GM12892 (cell line): ENCODE measurements at places on chromosomes 1 and 21.

DNA sequence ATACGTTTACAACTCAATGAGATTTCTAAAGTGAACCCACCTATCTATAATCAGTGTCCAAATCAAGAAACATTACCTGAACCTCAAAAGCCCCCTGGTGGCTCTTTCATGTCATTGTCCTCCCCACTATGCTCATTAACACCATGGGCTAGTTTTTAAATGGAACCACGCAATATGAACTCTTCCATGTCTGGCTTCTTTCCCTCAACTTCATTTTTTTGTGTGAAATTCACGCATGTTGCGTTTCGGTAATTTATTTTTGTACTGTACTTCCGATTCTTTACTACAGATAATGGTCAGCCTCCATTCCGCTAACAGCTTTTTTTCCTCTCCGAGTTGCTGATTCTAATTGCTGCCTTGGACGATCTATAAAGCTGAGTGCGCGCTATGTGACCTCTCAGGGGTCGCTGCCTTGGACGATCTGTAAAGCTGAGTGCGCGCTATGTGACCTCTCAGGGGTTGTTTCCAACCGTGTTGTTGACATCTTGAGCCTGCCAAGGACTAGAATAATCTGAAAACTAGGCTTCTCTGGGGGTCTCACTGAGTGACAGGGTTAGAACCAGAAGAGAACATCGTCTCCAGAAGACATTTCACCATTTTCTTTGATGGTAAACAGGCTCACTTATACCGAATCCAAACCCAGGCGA is 1.1 kb upstream of the CACYBP start:
- no peak for DNase-seq

DNA sequence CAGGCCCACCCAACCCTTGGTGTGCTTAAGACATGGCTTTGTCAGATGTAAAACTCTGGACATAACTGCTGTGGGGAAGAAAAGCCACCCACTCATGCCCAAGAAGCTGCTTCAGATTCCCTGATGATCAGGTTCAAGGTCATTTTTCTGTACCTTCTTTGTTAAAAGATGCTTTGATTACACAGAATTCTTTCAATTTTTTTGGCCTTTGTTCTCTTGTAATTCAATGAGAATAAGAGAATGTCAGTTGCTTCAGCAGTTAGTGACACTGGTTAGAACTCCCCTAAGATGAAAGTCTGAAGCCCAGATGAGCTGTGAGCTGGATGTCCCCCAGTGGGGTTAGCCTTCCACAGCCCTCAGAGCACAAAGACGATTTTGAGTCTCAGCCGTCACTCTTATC is 152.7 kb downstream of the CHRM3 start:
- no peak for DNase-seq

DNA sequence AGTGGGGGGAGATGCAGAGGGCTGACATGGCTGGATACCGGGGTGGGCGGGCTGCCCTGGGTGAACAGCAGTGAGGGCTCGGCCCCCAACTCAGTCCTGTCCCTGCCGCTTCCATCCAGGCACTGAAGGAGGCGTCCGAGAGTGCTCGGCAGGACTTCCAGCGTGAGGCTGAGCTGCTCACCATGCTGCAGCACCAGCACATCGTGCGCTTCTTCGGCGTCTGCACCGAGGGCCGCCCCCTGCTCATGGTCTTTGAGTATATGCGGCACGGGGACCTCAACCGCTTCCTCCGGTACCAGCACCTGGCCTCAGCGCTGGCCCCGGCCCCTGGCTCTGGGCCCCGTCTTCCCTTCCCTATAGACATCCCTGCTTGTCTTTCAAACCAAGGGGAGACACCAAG is 15.6 kb downstream of the NTRK1 start:
- DNase-seq, result no peak

- no peak for DNase-seq
Observed at GRCh38 chr21:46154955-46155513, 345 bp downstream of the FTCD start.

DNA sequence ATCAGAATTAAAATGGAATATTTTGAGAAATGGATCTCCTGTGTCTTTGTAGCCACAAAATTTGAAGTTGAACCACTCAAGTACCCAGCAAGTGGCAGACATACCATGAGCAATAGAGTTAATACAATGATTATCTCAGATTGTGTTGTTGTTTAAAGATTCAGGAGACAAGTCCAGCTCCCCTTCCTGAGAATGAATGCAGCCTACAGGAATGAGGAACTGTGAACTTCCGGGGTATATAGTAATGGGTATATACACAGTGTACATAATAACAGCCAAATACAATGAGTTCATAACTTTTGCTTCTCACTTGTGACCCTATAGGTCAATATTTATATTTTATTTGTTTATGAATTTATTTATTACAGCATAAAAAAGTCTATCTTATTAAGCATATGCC is 445.0 kb downstream of the SETD4 start:
- DNase-seq, result no peak

- no peak for DNase-seq
Observed at GRCh38 chr1:94863919-94864318, 43.8 kb downstream of the SLC44A3 start.

DNA sequence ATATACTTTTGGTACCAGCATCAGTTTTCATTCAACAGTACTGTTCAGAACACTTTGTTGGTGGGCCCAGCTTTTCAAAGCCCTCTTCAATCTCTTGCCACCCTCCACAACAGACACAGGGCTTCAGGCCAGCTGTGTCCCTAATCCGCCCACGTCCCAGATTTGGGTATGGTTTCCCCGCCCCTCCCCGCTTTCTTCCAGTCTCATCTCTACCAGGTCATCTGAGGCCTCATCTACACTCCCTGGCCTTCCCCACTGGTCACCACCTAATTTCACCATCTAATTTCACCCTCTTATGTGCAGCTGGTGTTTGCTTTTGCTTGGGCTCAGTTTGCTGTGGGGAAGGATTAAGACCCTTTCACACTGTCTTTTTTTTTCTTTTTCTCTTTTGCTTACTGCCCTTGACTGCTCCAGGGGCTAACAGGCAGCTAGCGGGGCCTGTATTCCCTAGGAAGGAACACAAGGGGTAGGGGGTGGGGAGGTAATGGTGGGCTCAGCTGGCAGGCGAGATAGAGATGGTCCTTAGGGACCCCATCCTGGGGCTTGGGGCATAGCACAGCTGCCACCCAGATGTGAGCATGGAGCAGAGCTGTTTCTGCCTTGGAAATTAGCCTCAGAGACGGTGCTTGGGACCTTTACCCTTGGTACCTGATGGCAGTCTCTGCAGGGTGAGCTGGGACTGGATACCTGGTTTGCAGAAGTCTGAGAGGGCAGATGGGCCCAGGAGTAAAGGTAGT is 3.8 kb upstream of the EPB41 start:
- no peak for DNase-seq

DNA sequence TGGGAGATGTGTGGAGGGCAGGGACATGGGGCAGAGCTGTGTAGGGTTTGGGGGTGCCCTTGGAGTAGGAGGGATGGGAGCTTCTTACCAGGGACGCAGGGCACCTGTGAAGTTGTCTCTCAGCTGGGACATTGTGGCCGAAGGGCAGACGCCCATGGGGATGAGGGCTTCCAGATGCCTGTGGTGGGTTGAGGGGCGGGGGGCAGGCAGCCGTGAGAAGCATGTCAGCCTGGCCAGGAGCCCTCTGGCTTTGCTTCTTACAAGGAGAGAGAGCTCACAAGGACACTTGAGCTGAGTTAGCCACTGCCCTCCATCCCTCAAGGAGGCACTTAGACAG is 8.5 kb downstream of the A3GALT2 start:
- DNase-seq, result no peak

DNA sequence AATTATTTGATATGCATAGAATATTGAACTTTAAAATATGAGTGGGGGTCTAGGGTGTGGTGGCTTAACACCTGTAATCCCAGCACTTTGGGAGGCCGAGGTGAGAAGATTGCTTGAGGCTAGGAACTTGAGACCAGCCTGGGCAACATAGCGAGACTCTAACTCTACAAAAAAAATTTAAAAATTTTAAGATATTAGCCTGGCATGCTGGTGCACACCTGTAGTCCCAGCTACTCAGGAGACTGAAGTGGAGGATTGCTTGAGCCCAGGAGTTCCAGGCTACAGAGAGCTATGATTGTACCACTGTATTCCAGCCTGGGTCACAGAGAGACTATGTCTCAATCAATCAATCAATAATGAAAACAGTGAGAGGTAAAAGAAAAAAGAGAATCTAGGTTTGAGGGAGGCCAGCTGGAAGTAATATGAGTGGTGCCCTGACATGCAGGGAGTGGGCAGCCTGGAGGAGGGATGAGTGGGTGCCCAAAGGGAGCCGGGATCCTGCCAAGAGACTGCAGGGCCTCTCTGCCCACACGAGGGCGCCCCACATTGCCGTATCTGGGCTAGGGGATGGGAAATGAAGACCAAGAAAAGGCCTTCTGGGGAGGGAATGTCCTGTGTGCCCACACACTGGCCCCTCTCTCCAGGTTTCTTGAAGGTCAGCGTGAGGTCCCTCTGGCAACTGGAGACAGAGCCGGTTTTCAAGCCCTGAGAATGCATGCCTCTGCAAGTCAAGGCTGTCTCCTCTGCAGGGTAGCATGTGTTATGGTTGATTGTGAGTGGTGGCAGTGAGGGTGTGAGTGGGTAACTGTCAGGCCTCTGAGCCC is 93.9 kb upstream of the PPM1J start:
- peak; percentile 53 for DNase-seq

- DNase-seq, result no peak
Observed at GRCh38 chr1:236746785-236747184, 48.3 kb upstream of the MTR start.

GRCh38 chr1:13694886-13695684 is 4.9 kb upstream of the PRDM2 start:
- DNase-seq, result no peak

GRCh38 chr1:233998891-233999290 is 94.4 kb downstream of the SLC35F3 start:
- DNase-seq, result no peak

DNA sequence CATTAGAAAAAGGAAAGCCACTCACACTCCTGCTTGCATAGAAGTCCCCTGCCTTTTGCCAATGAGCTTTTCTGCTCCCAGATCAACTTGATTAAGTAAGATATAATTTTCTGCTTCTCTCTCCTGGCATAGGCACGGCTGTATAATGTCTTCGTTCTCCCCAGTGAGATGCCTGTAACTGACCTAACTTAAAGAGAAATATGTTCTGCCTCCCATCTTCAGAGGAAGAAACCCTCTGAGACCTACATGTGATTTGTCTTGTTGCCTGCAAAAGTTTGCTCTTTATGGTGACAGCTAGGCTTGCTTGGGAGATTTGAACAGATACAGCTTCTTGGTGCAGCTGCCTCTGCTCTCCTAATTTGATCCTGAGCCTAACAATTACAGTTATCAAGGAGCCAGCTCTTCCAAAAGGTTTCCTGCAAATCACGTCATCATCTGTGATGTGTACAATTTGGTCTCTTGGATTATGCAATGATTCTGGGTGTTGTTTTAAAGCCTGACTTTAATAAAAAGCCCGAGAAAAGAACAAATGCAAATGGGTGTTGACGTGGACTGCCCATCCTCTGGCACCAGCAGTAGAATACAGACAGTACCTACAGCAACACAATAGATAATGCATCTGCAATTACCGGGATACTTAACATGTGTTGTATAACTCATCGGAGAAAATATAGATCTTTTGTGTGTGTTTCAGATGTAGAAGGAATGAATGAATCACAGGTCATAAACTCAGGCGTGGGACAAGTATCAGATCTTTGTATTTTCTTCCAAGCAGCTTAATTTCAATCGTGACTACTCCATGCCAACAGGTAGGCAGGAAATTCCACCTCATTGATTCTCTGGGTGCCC is 76.2 kb upstream of the KAZN start:
- no peak for DNase-seq

DNA sequence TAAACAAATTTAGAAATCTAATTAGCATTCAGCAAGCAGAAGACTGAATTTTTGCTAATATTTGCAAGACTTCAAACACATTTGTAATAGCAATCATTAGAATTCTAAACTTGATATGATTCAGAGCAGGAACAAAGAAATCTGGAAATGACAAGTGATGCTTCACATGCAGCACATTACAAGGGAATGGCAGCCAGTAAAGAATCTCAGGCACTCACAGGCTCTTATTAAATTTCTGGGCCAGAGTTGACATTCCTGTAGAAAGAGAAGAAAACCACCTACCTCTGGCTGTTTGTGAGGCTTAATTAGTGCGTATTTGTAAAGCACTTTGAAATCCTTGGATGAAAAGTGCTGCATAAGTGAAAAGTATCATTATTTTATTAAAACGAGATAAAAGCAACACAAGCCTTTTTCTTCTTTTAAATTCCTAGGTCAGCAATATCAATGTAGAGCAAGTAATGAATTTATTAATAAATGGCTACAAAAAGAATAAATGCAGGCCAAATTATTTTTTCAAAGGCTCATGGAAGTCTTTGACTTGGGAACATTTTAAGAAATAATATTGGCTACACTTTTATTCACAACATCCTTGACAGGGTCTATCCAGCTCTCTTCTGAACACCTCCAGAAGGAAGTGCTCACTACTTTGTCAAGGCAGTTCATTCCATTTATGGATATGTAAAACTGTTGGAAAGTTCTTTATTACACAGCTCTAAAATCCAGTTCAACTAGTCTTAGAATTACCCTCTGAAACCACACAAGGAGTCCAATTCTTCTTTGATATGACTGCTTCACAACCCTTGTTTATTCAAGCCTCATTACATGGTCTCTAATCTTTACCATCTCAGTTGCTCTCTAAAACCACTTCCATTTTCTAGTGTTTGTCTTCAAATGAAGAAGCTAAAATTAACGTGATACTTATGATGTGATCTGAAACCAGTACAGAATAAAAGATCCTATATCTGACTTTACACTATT is 32.1 kb upstream of the SCYL3 start:
- no peak for DNase-seq

DNA sequence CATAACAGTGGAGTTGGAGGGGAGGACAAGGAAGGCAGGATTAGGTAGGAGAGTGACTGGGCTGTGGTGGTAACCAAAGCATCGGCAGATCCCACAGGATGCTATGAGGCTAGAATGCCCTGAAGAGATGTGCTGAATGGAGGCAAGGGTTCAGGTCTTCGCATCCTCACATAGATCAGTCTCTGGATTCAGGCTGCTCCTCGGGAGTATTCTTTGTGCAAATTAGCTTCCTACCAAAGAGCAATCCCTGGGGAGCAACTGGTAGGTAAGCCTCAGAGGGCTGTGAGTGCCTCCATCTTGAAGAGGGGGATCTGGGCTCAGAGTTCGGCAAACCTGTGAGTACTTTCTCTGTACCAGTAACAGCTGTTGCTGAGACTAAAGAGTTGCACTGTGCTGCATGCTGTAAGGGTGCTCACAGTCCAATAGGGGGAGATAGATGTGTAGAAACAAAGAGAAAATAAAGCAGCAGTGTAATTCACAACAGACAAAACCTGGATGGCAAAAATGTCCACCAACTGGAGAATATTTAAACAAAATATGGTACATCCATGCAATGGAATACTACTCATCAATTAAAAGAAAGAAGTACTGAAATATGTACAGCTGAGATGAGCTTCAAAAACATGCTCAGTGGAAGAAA is 322.4 kb upstream of the DEPDC1 start:
- no peak for DNase-seq

- no peak for DNase-seq
Observed at GRCh38 chr1:197674286-197674685, 101.0 kb downstream of the DENND1B start.
